ENCODE measurements at places on chromosomes 2 and 18. TPM values are rescaled to one million over a fixed set of nuclear protein-coding genes. Genes with fewer than 3 reads are reported as not detected.

The SLC4A5 gene
- not detected for total RNA-seq

The STPG4 gene
- total RNA-seq = not detected

The MATN3 gene
- total RNA-seq = 0.29 TPM

The SERPINB12 gene
- total RNA-seq = not detected

Data from Daoy (cell line).